Lung (tissue), 17 donors: ENCODE measurements at places on chromosomes 1 and 21. TPM values are rescaled to one million over a fixed set of nuclear protein-coding genes. Genes with fewer than 3 reads are reported as not detected.

DNA sequence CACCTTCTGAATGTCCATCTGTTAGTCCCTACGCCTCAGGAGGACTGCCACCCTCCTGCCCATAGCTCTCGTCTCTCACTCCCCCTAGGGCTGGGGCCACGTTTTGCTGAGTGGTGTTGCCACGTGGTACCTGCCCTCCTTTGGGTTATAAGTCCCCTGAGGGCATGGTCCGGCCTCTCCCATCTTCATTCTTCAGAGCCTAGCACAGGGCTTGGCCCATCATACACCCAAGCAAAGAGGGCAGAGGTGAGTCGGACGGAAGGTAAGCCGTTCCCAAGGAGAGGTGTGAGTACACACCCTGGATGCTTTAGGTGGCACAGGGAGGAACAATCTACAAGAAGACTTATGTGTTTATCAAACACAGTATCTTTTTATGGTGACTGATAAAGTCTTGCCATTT, 10.9 kb downstream of the PADI2 start:
- no peaks in the 10 kb centered on the region for H3K4me1 ChIP-seq
- H3K27ac ChIP-seq, result no peak overlapping the region
- DNase-seq, result no peak
- H3K36me3 ChIP-seq, result no peaks in the 10 kb centered on the region
- no peaks in the 10 kb centered on the region for H3K27me3 ChIP-seq
- H3K4me3 ChIP-seq, result no peak overlapping the region

The CYP4X1 gene
- total RNA-seq, result 23.5 TPM

DNA sequence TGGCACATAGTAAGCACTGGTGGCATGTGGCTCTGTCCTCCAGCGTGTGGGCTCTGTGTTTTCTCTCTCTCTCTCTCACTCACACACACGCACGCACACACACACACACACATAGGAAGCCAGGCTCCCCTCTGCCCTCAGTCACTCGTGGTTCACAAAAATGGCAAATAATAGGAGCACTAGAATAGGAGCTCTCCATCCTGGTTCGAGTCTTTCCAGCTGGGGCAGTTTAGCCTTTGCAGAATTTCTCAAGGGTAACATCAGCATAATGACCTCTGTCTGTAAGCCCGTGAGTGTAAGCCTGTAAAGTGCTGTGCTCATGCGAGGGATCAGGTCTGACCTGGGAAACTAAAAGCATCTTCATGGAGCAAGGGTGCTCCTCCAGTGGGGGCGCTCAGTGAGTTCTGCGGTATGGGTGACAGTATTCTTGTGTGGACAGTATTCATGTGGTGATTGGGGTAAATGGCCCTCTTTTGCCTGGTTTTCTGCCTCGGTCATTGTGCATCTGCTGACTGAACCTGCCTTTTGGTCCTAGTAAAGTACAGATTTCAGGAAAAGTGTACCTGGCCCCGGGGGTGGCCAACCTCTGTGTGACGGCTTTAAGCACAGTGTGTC, 842 bp upstream of the ZC3H12A start:
- no peak for DNase-seq
- H3K36me3 ChIP-seq, result peaks cover 7% of the 10 kb centered on the region
- H3K4me1 ChIP-seq, result peaks cover 8% of the 10 kb centered on the region

DNA sequence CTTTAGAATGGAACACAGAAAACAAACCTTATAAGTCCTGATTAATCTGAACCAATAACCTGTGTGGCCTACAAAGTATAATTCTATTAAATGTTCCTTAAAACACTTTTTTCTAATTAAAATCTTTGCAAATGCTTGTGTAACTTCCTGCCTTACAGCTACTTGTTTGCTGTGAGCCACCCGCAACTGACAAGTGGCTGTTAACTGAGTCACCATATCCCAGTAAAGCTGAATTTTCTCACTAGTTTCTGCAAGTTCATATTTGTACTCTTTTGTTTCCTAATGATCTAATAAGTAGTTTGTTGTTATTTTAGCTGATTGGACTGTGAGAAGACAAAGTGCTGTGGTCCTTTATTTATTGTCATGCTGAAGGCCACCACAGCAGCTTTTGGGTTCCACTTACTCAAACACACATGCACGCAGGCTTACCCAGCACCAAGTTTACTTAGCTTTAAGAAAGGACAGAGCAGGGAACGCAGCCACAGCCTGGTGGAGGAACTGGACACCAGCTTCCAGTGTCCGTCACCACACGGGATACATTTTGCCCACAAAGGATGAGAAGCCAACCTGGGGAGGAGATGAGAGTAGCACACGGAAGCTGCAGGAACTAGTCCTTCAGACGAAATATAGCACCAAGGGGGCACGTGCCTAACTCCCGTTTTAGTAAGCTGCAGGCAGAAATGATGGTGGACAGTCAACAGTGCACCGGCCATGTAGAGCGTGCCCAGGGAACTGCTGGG, 47.8 kb downstream of the LCA5L start:
- no peak overlapping the region for H3K4me3 ChIP-seq
- no peaks in the 10 kb centered on the region for H3K27me3 ChIP-seq
- H3K4me1 ChIP-seq, result no peaks in the 10 kb centered on the region
- H3K27ac ChIP-seq, result no peak overlapping the region
- H3K36me3 ChIP-seq, result peaks cover 16% of the 10 kb centered on the region

DNA sequence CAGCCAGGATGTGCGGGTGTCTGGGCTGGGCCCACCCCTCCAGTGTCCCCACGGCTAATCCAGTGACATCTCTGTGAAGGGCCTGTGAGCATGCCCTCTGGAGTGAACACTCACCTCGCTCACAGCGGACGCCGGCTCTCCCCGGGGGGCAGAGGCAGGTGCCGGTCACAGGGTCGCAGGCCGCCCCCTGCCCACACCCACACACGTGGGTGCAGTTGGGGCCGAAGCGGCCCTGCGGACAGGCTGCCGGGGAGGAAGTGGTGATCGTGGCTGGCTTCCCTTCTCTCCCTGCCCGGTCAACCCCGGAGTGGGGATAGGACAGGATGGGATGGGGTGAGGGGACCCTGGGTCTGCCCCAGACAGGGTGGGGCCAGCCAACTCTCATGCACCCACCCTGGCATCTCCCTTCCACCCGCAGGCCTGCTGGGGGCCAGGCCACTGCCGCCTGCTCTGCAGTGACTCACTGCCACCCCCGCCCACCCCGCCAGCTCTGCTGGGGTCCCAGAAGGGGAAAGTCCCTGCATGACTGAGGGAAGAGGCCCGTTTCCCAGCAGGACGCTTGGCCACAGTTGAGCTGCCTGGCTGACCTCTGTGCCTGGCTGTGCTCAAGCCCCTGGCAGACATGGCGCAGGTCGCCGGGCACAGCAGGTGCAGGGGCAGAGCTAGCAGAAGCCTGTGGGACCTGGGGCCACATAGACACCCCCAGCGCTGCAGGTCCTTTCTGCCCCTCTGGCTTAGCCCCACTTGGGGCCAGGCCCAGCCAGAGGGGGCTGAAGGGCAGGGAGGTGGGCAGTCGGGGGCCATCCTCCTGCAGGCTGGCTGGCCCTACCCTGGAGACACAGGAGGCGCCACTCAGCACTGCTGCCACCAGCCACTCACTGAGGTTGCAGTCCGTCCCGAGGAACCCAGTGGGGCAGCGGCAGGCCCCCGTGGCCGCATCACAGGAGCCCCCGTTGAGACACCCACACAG, 41.6 kb downstream of the ARHGEF16 start:
- H3K4me1 ChIP-seq, result peaks cover 6% of the 10 kb centered on the region
- H3K4me3 ChIP-seq, result no peak overlapping the region
- H3K27me3 ChIP-seq, result no peaks in the 10 kb centered on the region
- no peaks in the 10 kb centered on the region for H3K36me3 ChIP-seq
- no peak for DNase-seq

- DNase-seq, result no peak
- no peaks in the 10 kb centered on the region for H3K36me3 ChIP-seq
- no peak overlapping the region for H3K27ac ChIP-seq
- no peak overlapping the region for H3K4me3 ChIP-seq
- H3K27me3 ChIP-seq, result no peaks in the 10 kb centered on the region
- peaks cover 12% of the 10 kb centered on the region for H3K4me1 ChIP-seq
Measured at GRCh38 chr1:41957568-41957967, 38.8 kb upstream of the HIVEP3 start.

The FCRL6 gene
- total RNA-seq, result 0.77 TPM

DNA sequence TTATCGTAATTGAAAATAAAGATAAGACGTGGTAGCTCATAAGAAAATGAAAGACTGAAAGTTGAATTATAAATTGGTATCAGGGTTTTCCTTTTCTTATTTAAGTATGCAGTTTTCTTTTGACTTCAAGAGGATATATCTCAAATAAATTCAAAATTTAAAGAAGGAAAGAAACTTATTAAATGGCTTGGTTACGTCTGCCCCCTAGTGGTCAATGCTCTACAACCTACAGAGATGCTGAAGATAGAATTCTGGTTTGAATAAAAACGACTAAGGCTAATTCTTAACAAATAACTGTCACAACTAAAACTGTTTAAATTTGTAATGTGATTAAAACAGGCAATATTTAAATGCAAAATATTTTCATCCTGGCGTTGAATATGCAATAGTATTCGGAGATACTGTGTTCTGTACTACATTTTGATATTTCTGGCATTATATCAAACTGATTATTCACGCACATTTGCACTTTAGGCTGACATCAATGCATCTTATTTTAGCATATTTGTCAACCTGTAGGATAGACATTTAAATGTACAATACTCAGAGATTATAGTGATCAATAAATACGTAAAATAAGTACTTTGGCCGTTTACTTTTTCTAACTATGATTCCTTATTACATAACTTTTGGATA, 26.8 kb downstream of the IFI44 start:
- no peak overlapping the region for H3K4me3 ChIP-seq
- H3K27me3 ChIP-seq, result no peaks in the 10 kb centered on the region
- no peaks in the 10 kb centered on the region for H3K4me1 ChIP-seq
- peak; percentile 82 for DNase-seq

GRCh38 chr1:235176486-235176885, 15.4 kb upstream of the RBM34 start:
- no peak for DNase-seq
- peaks cover 19% of the 10 kb centered on the region for H3K36me3 ChIP-seq
- H3K4me1 ChIP-seq, result no peaks in the 10 kb centered on the region
- H3K4me3 ChIP-seq, result no peak overlapping the region
- no peak overlapping the region for H3K27ac ChIP-seq
- no peaks in the 10 kb centered on the region for H3K27me3 ChIP-seq

DNA sequence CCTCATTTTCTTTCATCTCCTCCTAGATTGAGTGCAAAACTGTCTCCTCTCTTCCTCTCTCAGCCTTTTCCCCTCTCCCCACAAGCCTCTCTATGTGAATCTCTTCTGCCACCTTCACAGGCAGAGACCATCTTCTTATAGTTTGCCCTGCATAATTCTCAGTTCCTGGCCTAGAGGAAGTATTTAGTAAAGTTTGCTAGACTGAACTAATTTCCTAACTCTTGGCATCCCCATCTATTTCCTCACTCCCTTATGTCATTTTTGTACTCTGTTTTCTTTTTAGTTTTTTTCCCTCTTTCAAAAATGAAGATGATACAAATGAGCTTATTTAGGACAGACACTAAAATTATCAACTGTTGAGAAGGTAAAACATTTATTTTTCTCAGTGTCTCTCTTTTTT, 66.0 kb downstream of the XCL2 start:
- no peaks in the 10 kb centered on the region for H3K36me3 ChIP-seq
- no peak overlapping the region for H3K27ac ChIP-seq
- DNase-seq, result no peak
- no peaks in the 10 kb centered on the region for H3K27me3 ChIP-seq

DNA sequence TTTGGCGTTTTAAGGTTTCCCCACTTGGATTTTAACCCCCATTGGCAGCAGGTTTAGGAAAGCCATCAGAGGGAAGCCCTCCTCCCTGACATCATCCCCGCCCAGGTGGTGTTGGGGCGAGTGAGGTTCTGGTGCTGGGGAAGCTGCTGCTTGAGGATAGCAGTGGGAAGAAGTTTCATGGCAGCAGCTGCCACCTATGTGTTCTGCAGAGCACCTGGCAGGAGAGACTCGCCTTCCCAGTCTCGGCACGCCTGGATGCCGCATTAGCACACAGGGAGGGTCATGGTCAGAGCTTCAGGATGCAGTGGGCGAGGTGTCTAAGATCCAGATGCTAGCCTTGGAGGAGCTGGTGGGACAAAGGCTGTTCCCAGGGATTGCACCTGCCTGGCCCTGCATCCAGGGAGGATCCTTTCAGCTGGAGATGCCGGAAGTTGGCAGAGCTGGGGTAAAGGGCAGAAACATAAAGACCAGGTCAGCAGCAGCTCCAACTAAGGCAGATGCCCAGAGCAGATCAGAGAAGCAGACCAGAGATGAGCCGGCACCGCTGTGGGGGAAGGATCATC, 33.9 kb downstream of the ABCG1 start:
- no peaks in the 10 kb centered on the region for H3K27me3 ChIP-seq
- no peak overlapping the region for H3K4me3 ChIP-seq
- no peaks in the 10 kb centered on the region for H3K4me1 ChIP-seq
- H3K36me3 ChIP-seq, result no peaks in the 10 kb centered on the region
- H3K27ac ChIP-seq, result no peak overlapping the region
- DNase-seq, result no peak
